ENCODE measurements at places on chromosomes 3 and 15. TPM values are rescaled to one million over a fixed set of nuclear protein-coding genes. Genes with fewer than 3 reads are reported as not detected.

The COPS2 gene
- 53.1 TPM for total RNA-seq

- no peak for DNase-seq
Observed at GRCh38 chr3:180180795-180181194, 144.1 kb upstream of the PEX5L start.

- no peak for DNase-seq
Observed at GRCh38 chr3:131802029-131802428, 232.8 kb downstream of the CPNE4 start.

DNA sequence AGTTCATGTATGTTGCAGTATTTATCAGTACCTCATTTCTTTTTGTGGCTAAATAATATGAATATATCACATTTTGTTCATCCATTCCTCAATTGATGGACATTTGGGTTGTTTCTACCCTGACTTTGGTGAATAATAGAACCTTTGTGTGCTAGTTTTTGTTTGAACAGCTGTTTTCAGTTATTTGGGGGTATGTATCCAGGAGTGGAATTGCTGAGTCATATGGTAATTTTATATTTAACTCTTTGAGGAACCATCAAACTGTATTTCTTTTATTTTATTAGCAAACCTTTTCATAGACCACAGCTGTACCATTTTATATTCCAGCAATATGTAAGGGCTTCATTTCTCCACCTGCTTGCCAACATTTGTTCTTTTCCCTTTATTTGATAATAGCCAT, 38.4 kb upstream of the RBM5 start:
- no peak for DNase-seq

GRCh38 chr15:49110158-49110944, 45.0 kb downstream of the COPS2 start:
- no peak for DNase-seq

- DNase-seq = no peak
Observed at GRCh38 chr3:49416867-49417266, 4.6 kb downstream of the TCTA start.

DNA sequence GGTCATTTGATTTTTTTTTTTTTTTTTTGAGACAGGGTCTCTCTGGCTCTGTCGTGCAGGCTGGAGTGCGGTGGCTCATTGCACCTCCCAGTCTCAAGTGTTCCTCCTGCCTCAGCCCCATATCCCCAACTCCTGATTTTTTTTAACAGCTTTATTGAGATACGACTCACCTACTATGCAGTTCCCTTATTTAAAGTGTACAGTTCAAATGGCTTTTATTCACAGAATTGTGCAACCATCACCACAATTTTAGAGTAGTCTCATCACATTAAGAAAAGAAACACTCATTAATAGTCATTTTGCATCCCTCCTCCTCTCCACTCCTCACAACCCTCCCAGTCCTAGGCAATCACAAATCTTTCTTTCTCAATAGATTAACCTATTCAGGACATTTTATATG, 1.9 kb upstream of the TRA2B start:
- DNase-seq = no peak

DNA sequence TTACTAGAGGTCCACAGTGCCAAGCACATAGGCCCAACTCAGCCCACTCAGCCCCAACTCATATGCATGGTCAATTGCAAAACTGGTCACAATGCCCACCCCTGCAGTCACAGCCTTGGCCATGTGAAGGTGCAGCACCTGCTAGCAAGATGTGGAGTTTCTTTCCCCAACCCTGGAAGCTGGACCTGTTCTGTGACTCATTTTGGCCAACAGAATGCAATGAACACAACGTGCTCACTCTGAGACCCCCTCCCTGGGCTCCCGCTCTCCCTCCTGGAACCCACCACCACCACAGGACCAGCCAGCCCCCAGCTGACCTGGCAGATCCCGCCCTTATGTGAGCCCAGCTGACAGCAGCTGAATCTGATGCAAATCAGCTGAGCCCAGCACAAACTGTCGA, 34.4 kb downstream of the ALDH1L1 start:
- DNase-seq = no peak

The TWF2 gene
- total RNA-seq = 74.1 TPM

DNA sequence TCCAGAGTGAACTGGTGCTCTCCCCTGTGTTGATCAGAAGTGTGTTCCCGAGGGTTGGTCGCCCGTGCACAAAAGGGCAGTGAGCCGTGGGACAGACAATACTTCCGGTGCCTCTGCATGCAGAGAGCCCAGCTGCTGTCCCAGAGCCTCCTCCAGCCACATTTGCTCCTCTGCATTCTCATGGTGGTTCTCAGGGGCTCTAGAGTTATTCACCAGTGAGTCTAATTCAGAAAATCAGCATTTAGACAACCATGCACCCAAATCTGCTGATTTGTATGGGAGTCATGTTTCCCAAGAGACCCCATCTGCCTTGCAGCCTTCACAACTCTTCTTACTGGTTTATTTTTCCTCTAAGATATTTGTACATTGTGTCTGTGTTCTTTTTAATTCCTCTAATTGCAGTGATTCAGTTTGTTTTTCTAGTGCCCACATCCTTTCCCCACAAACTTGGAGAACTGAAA, 107.0 kb upstream of the SPRED1 start:
- DNase-seq = no peak
